ENCODE measurements at places on chromosomes 6 and 20.

- DNase-seq: peak; percentile 90
These were observed 84.3 kb upstream of the TAB2 start for GRCh38 chr6:149233056-149233715.

GRCh38 chr6:3397229-3398164, 59.4 kb downstream of the SLC22A23 start:
- peak; percentile 29 for DNase-seq

DNA sequence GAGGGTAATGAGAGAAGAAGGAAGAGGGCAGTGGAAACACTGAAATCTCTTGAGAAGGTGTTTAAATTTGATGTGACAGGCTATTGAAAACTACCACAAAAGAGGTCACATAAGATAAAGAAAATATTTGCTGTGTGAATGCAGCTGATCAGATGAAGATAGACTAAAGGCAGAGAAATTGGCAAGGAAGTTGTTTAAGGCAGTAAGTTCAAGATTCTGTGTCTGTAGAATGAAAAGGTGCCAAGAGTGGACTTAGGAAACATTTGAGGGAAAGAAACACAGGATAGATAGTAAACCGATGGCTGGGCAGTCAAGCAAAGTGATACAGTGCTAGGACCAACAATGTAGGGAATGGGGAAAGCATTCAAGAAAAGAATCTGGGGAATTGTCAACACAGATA, 332.3 kb upstream of the MARCKS start:
- no peak for DNase-seq

GRCh38 chr6:77715588-77715987, 62.7 kb downstream of the MEI4 start:
- DNase-seq: no peak

- peak; percentile 60 for DNase-seq
These were observed 54.5 kb downstream of the CLIC5 start for GRCh38 chr6:45961125-45961524.
